Right renal cortex interstitium (tissue), 3 donors: ENCODE measurements at places on chromosomes 13 and 19. TPM values are rescaled to one million over a fixed set of nuclear protein-coding genes. Genes with fewer than 3 reads are reported as not detected.

DNA sequence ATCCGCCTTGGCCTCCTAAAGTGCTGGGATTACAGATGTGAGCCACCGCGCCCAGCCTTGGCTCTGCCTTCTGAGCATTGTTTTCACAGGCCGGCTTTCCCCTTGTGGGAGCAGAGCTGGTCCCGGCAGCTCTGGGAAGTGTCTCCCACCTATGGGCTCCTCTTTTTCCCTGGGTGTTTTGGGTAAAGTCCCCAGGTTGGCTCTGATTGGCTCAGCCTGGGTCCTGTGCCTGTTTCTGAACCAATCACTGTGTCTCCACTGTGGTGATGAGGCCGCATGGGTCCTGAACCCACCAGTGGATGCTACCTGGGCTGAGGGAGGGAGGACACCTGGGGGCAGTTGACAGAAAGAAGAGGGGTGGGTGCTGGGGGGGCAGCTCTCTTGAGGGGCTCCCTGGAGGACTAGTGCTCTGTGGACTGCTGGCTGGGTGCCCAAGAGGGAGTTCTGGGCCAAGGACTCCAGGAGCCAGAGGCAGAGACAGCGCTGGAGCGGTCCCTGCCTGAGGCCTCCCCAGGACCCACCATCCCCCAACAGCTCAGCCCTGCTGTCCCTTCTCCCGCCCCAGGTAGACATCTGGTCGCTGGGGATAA, 19.6 kb upstream of the NCCRP1 start:
- no peak for DNase-seq

GRCh38 chr19:14661372-14661924, 13.2 kb downstream of the ADGRE3 start:
- DNase-seq: no peak

DNA sequence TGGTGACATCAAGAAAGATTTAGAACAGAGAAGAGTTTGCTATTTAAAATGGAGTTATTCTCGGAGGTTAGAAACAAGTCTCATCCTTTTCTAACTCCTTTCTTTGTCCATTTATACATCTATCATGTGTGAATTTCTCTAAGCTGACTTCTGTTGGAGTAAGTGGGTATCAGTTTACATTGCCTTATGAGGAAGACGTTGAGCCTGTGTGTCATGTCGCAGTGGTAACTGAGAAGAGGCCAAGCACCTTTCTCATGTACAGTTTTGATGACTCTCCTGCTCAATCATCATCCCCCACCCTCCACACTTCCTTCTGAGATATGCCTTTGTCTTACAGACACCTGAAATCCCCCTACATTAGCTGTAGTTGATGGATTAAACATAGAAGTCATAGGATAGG, 624.8 kb downstream of the LIG4 start:
- no peak for DNase-seq

DNA sequence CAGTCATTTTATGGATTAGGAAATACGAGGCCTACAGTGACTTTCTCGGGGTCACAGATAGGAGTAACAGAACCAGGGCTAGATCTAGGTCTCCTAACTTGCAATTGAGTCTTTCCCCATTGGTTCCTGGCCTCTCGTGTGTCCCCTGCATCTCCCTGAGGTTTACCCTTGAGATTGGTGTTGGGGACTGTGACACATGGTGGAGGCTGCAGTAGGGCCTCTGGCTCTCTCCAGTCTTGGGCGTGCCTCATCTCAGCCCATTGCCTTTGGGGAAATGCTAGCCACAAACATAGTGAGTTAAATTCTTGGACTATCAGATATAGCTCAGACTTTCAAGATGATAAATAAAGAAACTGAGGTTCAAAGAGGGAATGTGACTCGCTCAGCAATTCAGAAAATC, 212.1 kb downstream of the KCNRG start:
- no peak for DNase-seq

GRCh38 chr19:30224689-30225606, 147.2 kb upstream of the ZNF536 start:
- DNase-seq: no peak

DNA sequence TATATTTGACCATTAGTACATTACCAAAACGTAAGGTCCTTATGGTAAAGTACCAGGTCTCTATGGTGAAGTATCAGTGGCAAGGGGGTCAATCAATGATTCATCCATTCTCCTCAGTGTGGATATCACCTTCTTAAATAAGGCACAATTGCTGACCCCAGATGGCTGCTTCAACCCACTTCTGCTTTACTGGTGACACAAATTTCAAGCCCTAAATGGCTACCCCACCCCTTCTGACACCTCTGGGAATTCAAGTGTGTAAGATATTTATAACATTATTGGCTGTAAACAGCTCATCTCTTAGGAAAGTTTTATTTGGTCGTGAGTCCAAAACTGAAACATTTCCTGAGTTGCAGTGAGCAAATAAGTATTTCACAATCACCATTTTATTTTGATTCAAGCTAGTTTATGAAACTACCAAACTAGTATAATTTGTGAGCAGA, 7.9 kb upstream of the WBP4 start:
- no peak for DNase-seq

GRCh38 chr19:850221-850978, 1.7 kb upstream of the ELANE start:
- DNase-seq: no peak

DNA sequence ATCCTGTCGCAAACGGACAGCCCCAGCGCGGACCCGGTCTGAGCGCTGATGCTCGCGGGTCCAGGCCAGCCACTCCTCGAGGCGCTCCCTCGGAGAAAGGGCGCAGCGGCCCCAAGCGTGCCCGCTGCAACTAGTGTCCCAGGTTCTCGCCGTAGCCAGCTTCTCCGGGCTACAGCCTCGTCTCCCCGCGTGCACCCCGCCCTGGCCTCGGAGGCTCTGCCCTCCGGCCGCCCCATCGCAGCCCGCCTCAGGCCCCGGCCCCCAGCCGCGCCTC, 487 bp downstream of the FLT1 start:
- no peak for DNase-seq

GRCh38 chr13:60120617-60121336, 43.0 kb downstream of the DIAPH3 start:
- DNase-seq: no peak

GRCh38 chr13:20487927-20488326, 37.7 kb downstream of the CRYL1 start:
- DNase-seq: no peak

The KHSRP gene
- 268 TPM for polyA plus RNA-seq

The CGB1 gene
- not detected for polyA plus RNA-seq

The LGALS14 gene
- polyA plus RNA-seq: not detected

The FCAR gene
- polyA plus RNA-seq: 0.24 TPM

The CD37 gene
- 32.7 TPM for polyA plus RNA-seq
